NCI-H187 treated with DMSO at 0.1 percent for 48 hours (cell line): ENCODE measurements at places on chromosomes 6 and 20.

GRCh38 chr6:170032197-170032596, 258.7 kb downstream of the DLL1 start:
- no peak for DNase-seq

DNA sequence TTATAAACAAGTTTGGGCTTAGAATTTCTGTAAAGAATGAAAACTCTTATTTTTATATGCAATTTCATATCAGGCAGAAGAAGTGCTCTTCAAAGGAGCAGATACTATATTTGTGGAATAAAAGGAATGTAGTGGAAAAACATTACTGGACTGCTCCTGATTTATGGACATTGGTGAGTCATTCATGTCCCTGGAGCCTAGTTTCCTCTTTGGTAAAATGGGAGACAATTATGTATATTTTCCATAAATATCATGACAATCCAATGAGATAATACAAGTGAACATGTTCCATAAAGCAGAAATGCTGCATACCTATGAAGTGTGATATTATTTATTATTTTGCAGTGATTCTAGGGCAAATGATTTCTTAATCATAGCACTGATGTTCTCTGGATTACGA, 445.8 kb upstream of the CITED2 start:
- DNase-seq, result no peak

- DNase-seq, result peak; percentile 80
Measured at GRCh38 chr20:60117065-60117464, 158.8 kb downstream of the CDH26 start.

DNA sequence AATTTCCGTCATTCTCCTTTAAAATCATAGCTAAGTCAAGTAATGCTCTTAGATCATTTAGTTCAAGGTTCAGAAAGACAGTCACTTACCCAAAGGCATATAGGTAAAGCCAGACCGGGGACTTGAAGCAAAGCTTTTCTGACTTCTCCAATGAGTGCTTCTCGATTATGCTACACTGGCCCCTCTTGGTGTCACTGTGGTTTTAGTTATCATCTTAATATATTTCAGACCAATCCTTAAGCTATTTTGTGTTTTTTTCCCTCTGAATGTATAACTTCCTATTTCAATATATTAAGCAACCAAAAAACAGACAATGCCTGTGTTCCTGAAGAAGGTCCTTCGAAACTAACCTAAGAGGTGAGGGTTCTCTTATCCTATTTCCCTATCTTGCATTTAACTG, 3.9 kb downstream of the PRDM1 start:
- no peak for DNase-seq

DNA sequence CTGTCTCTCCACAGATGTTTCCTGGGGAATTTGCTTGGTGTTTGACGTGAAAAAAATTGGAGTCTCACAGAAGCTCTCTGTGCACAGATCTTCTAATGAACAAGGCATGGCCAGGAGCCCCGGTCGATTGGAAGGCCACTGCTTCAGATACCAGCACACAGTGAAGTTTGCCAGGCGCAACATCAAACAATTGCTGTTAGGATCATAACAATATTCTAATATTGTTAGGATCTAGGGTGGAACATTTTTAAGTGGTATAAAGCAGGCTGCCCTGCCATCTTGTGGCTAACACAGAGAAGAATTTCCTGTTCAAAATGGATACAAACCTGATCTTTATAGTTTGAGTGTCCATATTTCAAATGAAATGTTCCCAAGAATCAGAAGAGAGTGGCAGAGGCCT, 64.1 kb downstream of the C6orf118 start:
- no peak for DNase-seq

DNA sequence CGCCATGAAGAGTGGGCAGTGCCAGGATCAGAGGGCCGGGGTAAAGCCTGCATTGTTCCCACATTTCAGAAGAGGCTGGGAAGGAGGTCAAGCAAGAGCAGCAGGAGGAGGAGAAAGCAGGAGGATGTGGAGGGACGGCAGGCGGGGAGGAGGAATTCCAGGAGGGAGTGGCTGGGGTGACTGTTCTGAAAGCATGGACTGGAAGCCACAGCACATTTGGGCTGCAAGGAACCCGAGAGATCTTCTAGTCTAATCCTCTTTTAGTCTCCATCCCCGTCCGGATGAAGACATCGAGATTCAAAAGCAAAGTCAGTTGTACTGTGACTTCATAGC, 76.9 kb downstream of the FAM50B start:
- DNase-seq, result no peak

- no peak for DNase-seq
Measured at GRCh38 chr6:135449246-135449645, 48.3 kb downstream of the AHI1 start.

- no peak for DNase-seq
Measured at GRCh38 chr20:58877976-58878360, 25.5 kb downstream of the GNAS start.

GRCh38 chr6:24126586-24127192, 674 bp downstream of the NRSN1 start:
- DNase-seq, result no peak

DNA sequence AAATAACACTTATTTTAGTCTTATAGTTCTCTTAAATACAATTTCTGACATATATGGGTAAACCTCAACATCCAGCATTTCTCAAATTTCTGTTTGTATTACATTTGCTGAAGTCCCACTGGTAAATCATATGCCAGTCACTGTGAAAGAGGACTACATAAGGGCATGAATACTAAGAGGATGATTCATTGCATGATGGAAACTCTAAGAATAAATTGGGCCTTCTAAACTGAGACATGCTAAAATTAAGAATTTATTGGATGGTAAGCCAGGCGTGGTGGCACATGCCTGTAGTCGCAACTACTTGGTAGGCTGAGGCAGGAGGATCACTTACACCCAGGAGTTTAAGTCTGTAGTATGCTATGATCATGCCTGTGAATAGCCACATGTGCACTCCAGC, 12.1 kb downstream of the DEFB123 start:
- no peak for DNase-seq

DNA sequence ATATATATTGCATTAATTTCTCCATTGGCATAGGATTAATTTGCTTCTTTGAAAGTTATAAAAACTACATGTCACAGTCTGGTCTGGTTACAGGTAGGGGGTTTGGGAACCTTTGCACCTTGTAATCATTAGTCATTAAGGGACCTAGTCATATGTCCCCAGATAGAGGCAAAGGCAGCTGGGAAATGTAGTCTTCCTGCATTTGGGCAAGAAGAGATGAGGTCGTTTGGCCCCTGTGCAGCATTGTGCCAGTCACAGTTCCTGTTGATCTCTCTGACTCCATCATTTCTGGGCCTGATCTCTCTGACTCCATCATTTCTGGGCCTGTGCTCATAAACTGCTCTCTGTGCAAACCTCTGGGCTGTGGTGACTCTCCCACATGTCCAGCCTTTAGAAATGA, 73.2 kb downstream of the BCKDHB start:
- no peak for DNase-seq

GRCh38 chr6:41767112-41767833, 12.4 kb downstream of the FRS3 start:
- DNase-seq, result no peak

- DNase-seq, result no peak
Measured at GRCh38 chr6:135814043-135814442, 37.5 kb upstream of the PDE7B start.

- DNase-seq, result no peak
Measured at GRCh38 chr6:128899341-128900050, 16.6 kb downstream of the LAMA2 start.

- no peak for DNase-seq
Measured at GRCh38 chr20:37526238-37526838, 1.3 kb downstream of the BLCAP start.

DNA sequence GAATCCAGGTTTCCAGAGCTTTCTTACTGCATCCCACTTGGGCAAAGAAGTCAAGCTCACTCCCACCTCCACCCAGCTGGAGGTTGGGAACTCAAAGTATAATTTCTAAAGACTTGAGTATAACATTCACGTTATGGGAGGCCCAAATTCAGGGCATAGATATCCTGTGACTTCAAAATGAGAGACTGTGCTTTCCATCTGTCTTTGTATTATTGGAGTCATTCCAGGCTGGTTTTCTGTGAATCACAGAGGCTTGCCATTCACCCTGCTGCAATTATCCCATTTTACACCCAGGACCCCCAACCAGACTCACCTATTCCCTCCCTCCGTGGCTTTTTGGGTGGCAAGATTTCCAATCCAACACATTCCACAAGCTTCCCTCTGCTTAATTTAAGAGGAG, 19.3 kb upstream of the SRC start:
- no peak for DNase-seq

DNA sequence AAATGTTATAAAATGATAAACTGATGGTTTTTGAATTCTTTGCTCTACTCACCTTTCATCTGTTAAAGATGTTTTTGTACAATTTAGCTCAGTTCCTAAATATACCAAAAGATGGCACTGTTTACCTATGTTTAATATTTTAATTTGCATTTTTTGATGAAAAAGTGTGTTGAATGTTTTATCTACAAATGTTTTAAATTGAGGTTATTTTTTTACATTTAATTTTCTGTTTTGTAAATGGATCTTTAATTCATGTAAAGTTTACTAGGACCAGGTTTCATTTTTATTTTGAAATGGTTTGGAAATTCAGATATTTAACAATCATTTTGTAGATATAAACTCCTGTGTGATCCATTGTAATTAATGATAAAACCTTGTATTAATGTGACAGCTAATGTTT, 30.0 kb downstream of the CDKAL1 start:
- no peak for DNase-seq

DNA sequence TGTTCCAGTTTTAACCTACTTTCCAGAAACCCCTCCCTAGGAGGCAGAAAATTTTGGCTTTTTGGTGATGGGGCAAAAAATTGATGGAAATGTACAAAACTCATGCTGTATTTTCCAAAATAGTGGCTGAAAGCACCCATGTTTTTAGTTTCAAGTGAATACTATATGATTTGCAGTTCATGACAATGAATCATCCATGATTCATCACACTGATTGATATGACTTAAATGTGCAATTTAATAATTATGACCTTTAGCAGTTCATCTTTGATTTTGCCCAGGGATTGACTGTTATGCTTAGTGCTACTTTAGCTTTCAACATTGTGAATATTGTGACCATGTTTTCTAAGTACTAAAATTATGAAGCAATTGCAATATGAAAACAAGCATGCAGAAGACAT, 478.7 kb downstream of the HTR1B start:
- no peak for DNase-seq

DNA sequence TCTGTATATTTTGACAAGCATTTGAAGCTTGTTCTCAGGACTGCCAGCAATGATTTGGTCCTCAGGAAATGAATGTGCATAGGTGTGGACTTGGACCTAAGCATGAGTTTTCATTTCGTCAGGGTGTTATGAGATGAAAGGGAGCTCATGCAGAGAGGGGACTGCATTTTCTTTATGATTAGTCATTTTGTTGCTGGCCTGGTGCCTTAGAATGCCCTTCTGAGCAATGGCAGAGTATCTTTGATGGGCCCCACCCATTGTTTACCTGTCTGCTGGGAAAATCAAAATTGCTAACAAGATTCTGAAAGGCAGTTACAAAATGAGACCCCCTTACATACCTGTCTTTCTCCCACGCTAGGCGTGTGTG, 51.5 kb upstream of the MTHFD1L start:
- no peak for DNase-seq

- DNase-seq, result no peak
Measured at GRCh38 chr6:101921829-101922450, 528.4 kb downstream of the GRIK2 start.

DNA sequence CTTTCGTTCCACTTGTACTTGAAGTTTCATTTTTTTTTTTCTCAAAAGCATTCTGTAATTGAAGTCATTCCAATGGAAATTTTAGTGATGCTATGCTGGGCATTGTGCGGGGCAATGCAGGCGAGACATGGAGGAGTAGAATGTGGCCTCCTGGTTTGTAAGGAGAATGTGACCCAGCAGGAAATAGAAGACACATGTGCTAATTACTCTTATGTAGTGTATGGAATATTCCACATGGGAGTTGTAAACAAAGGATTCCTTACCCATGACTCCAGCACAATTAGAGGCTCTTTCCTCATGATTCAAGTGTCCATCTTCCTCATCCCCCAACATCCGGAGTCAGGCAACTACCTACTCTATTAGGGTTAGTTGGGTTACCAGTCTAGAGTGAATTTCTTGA, 14.9 kb upstream of the RFPL4B start:
- no peak for DNase-seq

GRCh38 chr6:109019911-109020310, 74.7 kb downstream of the SESN1 start:
- DNase-seq, result no peak

GRCh38 chr6:108589244-108589791, 28.6 kb downstream of the FOXO3 start:
- DNase-seq, result no peak

DNA sequence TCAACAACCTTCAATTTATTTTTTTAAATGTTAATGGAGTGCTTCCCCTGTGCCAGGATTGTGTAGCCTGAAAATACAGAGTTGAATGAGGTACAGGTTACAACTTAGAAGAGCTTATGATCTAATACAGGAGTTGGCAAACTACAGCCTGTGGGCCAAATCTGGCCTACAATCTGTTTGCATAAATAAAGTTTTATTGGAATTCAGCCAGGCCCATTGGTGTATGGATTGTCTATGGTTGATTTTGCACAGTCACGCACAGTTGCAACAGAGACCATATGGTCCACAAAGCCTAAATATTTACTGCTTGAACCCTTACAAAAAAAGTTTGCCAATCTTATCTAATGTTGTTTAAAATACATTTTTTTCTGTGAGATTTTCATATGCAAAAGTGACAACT, 177.3 kb upstream of the CCN2 start:
- no peak for DNase-seq

GRCh38 chr6:26199773-26200764, 112.8 kb downstream of the HFE start:
- DNase-seq, result no peak

GRCh38 chr6:38092964-38093363, 273.4 kb downstream of the ZFAND3 start:
- DNase-seq, result no peak

- DNase-seq, result no peak
Measured at GRCh38 chr20:13101276-13101675, 92.5 kb downstream of the SPTLC3 start.

- DNase-seq, result no peak
Measured at GRCh38 chr6:105036351-105036750, 79.4 kb downstream of the LIN28B start.

- no peak for DNase-seq
Measured at GRCh38 chr6:13113981-13114593, 214.2 kb downstream of the TBC1D7 start.
